ENCODE measurements at places on chromosomes 16 and 17. TPM values are rescaled to one million over a fixed set of nuclear protein-coding genes. Genes with fewer than 3 reads are reported as not detected.

Gene CDRT15L2
- not detected for total RNA-seq

Gene RMI2
- total RNA-seq, result 1.5 TPM

Gene NGFR
- total RNA-seq, result 291 TPM

Gene TNP2
- not detected for total RNA-seq

Gene TBX21
- 1.1 TPM for total RNA-seq

All from sciatic nerve (tissue), 2 donors.